ENCODE measurements at places on chromosomes 7 and 10.

DNA sequence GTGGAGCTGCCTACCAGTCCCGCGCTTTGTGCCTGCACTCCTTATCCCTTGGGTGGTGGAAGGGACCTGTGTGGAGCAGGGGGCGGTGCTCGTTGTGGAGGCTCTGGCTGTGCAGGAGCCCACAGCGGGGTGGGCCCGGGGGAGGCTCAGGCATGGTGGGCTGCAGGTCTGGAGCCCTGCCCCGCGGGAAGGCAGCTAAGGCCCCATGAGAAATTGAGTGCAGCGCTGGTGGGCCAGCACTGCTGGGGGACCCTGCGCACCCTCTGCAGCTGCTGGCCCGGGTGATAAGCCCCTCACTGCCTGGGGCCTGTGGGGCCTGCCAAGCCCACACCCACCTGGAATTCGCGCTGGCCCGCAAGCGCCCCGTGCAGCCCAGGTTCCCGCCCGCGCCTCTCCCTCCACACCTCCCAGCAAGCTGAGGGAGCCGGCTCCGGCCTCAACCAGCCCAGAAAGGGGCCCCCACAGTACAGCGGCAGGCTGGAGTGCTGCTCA, 859.6 kb upstream of the KCND2 start:
- DNase-seq: no peak

GRCh38 chr10:43230909-43231522, 35.8 kb downstream of the RASGEF1A start:
- no peak for DNase-seq

DNA sequence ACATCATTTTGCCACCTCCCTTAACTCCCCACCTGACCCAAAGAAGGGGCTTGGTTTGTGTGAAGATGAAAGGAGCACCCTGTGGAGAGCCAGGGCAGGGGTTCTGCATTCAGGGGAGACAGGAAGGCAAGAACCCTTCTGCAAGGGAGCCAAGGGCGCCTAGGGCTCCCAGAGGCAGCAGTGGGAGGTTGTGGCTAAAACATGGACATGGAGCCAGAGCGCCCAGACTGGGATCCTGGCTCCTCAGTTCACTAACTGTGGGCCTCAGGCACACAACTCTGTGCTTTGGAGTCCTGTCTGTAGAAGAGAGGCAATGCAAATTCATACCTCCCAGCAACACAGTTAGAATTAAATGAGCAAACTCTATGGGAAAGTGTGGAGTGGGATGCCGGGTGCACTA, 123.1 kb upstream of the MACROH2A2 start:
- no peak for DNase-seq

DNA sequence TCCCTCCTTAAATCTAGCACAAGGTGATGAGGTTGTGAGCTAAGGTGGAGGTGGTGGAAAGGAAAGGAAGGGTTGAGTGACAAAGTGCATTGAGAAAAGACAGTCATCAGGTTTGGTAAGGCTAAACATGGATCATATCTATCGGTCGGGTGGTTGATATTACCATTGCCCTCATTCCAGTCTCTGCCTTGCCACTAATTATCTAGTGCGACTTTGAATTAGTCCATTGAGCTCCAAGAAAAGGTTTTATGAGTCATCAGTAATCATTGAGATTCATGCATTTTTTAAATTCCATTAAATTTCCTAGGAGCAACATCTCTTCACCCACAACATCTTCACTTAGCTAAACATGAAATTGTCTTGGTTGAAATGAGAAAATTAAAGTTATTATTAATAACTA, 68.9 kb upstream of the FRMD4A start:
- DNase-seq: no peak

GRCh38 chr10:75694790-75695189, 263.4 kb downstream of the LRMDA start:
- no peak for DNase-seq

GRCh38 chr10:119161680-119162451, 3.6 kb downstream of the SFXN4 start:
- DNase-seq: no peak

DNA sequence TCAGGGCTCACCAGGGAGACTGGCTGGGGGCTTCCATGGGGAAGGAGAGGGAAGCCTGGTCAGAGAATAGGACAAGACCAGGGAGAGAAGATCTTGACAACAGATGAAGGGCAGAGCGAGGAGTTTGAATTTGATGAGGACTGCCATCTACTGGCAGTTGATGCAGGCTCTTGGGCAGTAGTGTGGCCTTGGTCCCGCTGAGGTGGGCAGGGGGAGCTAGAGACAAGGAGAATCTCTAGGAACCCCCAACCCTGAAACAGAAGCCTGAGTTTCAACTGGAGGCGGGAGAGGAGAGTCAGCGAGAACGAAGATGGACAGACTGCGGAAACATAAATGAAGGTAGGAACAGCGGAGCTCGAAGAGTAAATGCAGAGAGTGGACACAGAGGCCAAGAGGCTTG, 81.0 kb downstream of the PPP1R3C start:
- no peak for DNase-seq

- no peak for DNase-seq
These were observed 24.2 kb downstream of the PRKAG2 start for GRCh38 chr7:151852486-151853396.

DNA sequence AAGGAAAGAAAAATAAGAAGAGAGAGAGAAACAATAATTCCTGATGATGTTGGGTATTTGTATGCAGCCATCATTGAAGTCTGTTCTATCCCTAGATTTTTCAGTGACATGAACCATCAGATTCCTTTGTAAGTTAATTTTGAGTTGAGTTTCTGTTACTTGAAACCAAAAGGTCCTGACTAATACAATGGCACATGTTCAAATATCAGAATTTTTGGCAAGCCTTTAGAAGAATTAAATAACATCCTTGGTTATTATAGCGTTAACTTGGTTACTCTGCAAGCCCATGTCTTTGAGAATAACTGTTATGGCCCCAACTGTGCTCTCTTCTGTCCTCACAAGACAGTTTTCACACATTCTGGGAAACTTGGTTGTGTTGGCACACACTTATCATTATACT, 66.5 kb downstream of the SYPL1 start:
- no peak for DNase-seq

- DNase-seq: no peak
These were observed 167.5 kb downstream of the PRKAG2 start for GRCh38 chr7:151709141-151710038.

DNA sequence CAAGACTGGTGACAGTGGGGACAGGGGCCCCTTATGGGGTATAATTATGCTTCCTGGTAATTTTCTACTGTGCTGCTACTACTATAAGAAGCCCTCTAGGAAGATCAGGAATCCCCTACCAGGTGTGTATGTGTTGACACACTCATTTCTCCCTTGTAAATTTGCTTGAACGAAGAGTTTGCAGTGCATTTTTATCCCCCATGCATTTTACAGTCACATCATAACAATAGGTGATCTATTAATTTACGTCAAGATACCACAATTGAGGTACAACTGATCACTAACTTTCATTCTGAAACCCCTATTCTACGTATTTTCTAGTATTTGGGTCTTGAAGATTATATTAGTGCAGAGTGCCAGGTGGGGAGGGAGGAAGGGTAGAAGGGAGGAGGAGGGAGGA, 252.2 kb downstream of the NSUN6 start:
- DNase-seq: no peak

DNA sequence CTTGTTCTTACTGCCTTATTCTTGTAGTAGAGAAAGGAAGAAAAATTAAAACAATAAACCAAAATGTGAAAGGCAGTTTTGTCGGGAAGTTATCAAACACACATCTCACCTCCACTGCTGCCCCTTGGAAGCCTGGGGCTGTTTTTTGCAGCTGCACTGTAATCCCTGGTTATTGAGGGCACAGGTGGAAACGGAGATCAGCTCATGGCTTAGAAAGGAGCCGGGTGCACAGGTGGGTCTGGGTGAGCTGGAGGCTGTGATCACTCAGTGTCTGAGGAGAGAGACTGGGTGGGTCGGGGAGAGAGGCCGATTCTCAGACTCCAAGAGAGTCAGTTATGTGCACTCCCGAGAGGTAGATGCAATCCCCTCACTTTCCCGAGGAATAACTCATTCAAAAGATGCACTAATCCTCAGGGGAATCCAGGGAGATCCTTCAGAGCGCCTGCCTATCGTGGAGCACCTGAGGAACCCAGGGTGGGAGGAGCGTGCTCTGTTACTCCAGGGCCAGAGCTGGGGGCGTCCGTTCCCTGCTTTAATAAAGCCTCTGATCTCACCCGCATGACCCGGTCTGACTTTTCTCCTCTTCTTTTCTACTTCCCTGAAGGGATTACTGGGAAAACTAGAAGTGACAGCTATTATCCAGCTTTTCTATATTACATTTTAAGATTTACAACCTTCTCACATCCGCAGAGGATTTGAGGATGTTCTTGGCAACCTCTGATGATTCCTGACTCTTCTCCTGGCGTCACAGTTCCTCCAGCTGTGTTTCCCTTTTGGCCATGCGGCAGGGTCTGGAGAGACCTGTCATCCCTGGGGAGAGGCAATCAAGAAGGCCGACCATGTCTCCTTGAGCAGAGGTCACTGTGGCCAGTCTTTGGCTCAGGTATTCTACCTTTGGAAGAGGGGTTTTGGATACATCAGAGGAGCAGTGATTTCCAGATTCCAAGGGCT, 82.1 kb downstream of the CAMK1D start:
- no peak for DNase-seq

DNA sequence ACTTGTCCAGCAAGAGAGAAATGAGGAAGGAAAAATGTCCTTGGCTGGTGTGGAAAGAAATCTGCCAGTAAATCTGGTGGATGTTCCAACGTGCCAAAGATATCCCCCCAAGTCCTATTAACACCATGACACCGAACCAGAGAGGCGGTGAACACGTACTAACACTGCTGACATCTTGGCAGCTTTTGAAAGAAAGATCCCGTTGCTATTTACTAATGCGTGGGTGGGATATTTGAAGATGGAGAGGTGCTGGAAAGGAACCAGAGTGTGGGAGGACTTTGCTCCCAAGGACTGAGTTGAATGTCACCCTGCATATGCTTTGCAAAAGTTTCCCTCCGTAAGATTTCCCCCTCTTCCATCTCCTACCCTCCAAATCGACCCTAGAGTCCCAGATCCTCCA, 7.9 kb downstream of the CCDC3 start:
- no peak for DNase-seq

GRCh38 chr10:118568327-118568848, 27.1 kb downstream of the PRLHR start:
- DNase-seq: peak; percentile 39

DNA sequence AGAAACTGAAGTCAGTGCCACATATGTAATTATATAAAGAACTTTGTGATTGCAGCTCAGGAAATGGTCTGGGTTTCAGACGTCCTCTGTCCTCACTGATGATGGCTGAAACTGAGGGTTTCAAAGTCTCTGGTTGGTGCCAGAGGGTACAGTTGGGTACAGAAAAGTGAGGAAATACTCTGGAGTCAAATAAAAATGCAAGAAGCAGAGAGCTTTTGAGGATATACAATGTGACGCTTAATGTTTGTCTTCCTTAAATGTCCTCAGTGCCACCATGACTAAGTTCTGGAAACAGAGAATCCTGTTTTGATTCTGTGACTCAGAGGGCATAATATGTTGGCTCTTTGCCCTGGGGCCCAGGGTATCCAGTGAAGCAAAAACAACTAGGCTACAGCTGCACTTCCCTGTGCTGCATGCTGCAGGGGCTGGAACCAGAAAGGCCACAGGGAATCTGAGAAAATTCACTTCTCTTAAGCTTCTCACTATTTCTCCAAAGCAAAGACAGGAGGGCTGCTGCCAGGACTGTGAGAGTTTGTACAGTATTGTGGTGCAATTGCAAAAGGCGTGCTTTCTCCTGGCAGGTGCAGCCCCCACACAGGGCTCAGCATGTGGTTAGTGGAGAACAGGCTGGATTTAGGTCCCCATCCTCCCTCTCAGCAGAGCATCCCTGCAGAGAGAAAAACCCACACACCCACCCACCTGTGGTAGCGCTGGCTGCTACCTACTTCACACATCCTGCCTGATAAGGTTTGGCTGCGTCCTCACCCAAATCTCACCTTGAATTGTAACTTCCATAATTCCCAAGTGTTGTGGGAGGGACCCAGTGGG, 169.5 kb upstream of the SVIL start:
- DNase-seq: no peak

- no peak for DNase-seq
These were observed 35.1 kb downstream of the FOXK1 start for GRCh38 chr7:4716946-4717795.
